Placental epithelial cell (primary cell): ENCODE measurements at places on chromosomes 16 and 17. TPM values are rescaled to one million over a fixed set of nuclear protein-coding genes. Genes with fewer than 3 reads are reported as not detected.

Gene KRTAP1-5
- not detected in 2 replicates for total RNA-seq

Gene HSD11B2
- total RNA-seq = not detected in 2 replicates

Gene CBX8
- 2.7 and 5.7 TPM in 2 replicates for total RNA-seq

Gene SSH2
- 22.0 and 29.5 TPM in 2 replicates for total RNA-seq

Gene KRT24
- 573 and 600 TPM in 2 replicates for total RNA-seq

Gene NEUROD2
- not detected in 2 replicates for total RNA-seq

Gene ABCA6
- total RNA-seq = 0.11 and 1.6 TPM in 2 replicates

Gene NPIPB9
- total RNA-seq = 3.9 TPM in 1 of 2 replicates, not detected in the other

Gene NGFR
- not detected in 2 replicates for total RNA-seq

Gene DHRS13
- total RNA-seq = 6.9 and 9.4 TPM in 2 replicates

Gene EFNB3
- total RNA-seq = 2.2 and 5.9 TPM in 2 replicates
